ENCODE measurements at places on chromosomes 3 and 15.
A peak's percentile ranks its signal among the peaks of the same experiment; 100 is the strongest.

- DNase-seq = no peak
These were observed 725.5 kb upstream of the ARRDC4 start for GRCh38 chr15:97234851-97235610.

DNA sequence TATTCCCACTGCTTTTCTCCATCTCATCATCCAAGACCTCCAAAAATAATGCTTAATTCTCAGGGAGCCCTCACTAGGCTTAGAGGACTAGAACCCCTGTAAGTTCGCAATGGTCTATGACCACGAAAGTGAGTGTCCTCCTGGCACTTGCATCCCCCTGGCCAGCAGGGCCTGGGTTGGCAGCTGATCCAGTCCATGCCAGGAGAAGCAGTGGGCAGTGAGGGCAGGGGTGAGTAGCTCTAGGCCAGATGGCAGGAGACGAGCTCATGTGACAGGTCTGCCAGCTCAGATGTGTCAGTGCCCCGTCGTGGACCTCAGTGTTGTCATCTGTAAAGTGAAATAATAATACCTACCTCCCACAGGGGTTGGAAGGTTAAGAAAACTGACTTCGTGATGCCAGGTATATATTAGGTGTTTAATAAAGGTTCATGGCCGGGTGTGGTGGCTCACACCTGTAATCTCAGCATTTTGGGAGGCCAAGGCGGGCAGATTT lies 11.1 kb downstream of the GP5 start:
- no peak for DNase-seq

- no peak for DNase-seq
These were observed 433.7 kb downstream of the MAGI1 start for GRCh38 chr3:65604863-65605526.

GRCh38 chr3:37825744-37826400 lies 35.8 kb upstream of the CTDSPL start:
- DNase-seq = no peak

GRCh38 chr3:186097317-186097662 lies 11.6 kb downstream of the ETV5 start:
- DNase-seq = no peak

DNA sequence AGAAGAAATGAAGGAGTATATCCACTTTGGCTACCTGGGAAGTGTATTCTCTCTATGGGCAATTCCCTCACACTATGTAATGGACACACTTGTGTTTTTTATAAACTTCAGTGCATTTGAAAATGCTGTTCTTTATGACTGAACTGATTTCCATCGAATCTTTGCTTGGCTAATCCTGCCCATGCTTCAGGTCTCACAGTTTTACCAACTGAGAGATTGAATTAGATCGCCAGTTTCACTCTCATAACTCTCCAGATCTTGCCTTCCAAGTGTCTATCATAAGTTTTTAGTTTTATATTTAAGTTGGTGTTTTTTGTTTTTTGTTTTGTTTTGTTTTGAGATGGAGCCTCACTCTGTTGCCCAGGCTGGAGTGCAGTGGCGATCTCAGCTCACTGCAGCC lies 73.5 kb upstream of the MBNL1 start:
- no peak for DNase-seq

- no peak for DNase-seq
These were observed 186.8 kb upstream of the CHRNA7 start for GRCh38 chr15:31843426-31844055.

GRCh38 chr3:119571230-119571629 lies 8.1 kb upstream of the ADPRH start:
- no peak for DNase-seq

DNA sequence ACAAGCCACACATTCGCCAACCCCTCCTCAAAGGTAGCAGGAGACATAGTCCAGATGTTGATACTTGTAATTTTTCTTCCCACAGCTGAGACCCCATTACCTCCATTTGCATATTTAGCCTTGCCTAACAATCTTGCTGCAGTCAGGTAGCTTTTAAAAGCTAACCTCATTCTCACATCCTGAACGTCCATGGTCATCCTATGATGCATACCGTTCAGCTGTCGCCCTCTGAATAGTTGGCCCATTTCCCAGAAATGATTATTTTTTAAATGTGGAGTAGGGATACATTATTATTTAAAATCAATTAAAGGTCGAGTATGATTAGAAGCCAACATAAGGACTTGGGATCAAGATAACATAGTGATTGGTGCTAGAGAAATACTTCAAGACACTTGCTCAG lies 165.0 kb downstream of the MEX3B start:
- no peak for DNase-seq

DNA sequence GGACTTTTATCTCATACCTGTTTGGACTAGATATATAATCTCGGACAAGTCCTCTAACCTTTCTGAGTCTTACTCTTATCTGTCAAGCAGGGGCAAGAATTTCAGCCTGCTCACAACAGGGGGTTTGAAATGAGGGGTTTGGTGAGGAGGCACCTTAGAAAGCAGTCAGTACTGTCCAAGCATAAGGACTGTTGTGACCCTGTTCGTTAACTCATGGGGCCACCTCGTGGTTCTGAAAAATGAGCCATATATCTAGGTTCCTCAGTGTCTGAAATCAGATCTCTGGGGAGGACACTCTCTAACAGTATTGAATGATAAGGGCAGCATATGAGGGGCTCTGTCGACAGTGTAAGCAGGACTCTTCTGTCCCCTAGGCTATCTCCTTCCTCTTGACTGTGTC lies 7.2 kb upstream of the TIMP4 start:
- no peak for DNase-seq

- DNase-seq = no peak
These were observed 167.0 kb downstream of the TLE3 start for GRCh38 chr15:69930754-69931153.

DNA sequence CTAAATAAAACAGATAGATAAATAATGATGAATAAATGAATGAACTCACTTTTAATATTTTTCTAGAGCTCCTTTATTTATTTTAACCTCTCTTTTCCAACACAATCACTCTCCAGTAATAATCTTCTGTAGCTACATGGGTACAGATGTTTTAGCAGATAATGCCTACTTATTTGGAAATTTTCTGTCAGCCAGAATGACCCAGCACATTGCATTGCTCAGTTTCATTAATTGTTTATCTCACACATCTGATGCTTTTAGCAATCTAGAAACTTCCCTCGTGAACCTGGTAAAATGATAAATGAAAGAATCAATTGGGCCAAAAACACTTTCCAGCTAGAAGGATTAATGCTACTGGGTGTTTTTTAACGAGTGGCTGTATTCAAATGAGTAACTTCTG lies 14.9 kb upstream of the MYH15 start:
- DNase-seq = no peak

DNA sequence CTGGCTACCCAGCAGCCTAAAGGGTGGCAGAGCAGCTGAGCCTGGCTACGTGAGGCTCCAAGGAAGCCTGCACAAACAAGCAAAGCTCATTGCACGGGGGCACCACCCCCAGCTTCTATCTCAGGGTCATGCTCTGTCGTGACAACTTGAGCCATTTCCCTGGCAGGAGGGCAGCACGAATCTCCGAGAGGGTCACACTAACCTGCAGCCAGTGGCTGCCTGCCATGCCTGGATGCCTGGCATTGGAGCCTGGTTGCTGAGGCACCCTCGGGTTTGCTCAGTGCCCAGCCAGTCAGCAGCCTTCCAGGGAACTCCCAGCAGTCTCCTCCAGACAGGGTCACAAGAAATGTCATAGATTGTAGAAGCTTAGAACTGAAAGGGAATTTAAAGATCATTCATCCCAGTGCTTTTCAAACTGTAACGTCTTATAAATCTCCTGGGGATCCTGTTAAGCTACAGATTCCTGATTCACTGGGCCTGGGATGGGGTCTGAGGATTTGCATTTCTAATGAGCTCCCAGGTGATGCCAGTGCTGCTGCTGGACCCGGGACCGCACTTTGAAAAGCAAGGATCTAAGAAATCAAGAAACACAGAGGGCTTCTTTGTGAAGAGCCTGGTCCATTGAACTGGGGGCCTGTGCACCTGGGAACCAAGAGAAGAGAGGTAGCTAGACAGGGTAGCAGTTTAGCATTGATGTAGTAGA lies 48.4 kb downstream of the TMEM266 start:
- no peak for DNase-seq

GRCh38 chr3:10950476-10951294 lies 41.9 kb upstream of the SLC6A1 start:
- peak; percentile 17 for DNase-seq

DNA sequence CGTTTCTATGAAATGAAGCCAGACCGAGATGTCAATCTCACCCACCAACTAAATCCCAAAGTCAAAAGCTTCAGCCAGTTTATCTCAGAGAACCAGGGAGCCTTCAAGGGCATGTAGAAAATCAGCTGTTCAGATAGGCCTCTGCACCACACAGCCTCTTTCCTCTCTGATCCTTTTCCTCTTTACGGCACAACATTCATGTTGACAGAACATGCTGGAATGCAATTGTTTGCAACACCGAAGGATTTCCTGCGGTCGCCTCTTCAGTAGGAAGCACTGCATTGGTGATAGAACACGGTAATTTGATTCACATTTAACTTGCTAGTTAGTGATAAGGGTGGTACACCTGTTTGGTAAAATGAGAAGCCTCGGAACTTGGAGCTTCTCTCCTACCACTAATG lies 41.9 kb upstream of the TRA2B start:
- DNase-seq = no peak

DNA sequence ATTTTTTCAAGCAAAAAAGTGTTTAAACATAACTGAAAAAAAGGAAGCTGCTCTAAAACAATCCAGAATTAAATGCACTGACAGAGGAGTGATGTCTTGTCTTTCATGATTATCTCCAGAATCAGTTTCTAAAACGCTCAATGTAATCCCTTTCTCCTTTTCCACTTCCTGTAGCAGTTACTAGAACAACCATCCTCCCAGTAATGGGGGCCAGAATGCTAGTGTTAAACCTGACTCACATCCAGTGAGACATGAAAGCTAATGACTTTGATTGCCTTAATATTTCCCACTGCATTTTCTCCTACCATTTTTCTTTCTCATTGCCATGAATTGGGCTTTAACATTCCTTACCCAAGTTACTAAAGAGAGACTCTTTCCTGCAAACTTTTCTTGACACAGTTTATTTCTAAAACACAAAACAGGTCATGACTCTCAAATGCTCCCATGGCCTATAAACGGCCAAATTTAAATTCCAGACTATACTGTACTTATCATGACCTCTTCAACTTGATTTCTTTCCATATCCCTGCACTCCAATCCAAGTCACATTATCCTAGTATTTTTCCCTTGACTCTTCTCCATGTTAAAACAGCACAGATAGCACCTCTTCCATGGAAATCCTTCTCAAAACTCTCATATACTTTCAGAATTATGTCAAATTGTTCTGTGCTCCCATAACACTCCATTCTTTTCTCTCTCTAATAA lies 341.4 kb downstream of the NAALADL2 start:
- no peak for DNase-seq

DNA sequence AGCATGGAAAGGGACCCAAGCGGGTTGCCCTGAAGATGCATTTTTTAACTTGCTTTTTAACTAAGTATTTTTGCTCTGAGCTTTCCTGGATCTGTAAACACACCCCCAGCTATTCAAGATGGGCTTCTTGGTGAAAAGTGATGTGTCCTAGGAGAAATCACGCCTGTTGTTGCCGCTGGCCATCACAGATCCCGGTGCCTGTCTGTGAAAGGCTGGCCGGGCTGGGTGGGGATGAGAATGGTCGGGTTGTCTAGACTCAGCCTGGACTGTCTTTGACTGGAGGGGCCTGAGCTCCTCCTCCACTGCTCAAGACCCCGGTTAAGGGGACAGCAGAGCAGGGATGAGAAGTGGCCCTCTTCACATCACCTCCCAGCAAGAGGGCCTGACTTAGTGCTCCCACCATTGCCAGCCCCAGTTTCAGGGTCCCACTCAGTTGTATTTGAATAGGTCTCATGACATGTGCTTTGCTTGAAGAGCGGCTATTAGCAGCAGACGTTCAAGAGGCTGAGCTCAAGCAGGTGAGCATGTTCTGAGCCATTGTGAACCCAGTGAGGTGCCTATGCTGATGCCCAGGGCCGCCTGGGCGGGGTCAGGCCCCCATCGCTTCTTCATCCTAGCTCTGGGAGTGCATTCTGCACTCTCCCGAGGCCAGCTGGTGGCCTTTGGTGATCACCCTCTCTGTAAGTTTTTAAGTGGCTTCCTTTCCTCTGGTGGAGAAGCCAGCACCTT lies 79.9 kb downstream of the IGF1R start:
- DNase-seq = no peak

- DNase-seq = no peak
These were observed 20.9 kb downstream of the OSBPL10 start for GRCh38 chr3:31959951-31960792.

DNA sequence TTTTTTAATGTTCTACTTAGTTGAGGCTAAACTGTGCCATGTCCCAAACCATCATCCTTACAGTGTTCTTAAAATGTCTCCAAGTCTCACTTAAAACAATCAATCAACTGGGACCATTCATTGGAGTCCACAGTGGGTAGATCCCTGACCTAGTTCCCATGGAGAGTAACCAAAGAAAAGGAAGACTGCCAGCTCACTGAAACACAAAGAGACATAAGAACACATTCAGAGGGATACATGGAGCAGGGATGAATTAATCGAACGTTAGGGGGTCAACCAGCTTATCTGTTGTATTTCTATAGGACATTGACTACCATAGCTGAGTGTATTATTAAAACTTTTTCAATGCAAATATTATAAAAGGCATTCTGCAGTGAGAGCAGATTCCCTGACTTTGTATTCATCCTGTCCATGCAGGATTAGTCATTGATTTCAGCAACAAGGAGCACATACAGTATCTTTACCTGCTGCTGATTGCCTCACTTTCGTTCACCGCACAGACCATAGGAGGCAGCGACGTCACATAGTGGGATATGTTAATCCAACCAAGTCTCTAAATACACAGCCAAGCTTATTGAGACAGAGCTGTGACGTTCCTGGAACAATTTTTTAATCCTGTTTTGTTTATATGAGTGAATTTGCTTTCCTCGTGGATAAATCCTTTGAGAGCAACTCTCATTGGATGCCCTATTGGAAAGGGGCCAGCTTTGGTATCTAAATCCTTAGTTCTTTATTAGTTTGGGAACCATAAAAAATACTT lies 364.9 kb upstream of the RBMS3 start:
- no peak for DNase-seq

- DNase-seq = no peak
These were observed 40.5 kb downstream of the CEP63 start for GRCh38 chr3:134526319-134526718.

DNA sequence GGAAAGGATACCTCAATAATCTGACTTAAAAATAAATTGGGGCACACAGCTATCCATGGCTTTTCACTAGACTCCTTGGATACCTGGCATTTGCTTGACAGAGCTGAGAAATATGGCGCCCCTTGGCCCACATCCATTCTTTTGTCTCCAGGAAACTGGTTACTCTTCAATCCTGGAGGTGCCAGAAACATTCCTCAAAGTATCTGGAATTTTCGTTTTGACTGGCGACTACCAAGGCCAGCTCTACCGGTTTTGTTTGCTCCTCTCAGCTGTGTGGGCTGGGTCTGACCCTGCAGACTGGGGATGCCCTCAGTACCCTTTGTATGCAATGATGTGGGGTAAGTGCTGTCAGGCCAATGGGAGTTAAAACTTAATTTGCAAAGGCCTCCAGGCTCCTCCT lies 27.0 kb downstream of the KATNBL1 start:
- DNase-seq = no peak
